Metanephros (tissue), 2 donors: ENCODE measurements at places on chromosomes 13 and 19. TPM values are rescaled to one million over a fixed set of nuclear protein-coding genes. Genes with fewer than 3 reads are reported as not detected.

The SLAIN1 gene
- total RNA-seq = 14.8 TPM

The FREM2 gene
- 69.3 TPM for total RNA-seq

The SLC10A2 gene
- total RNA-seq = 0.12 TPM

The CIRBP gene
- total RNA-seq = 748 TPM

The PSG7 gene
- not detected for total RNA-seq

The ZSCAN18 gene
- total RNA-seq = 144 TPM

The ERCC5 gene
- total RNA-seq = 68.4 TPM

The ZNF626 gene
- 17.6 TPM for total RNA-seq

The ZNF320 gene
- 40.1 TPM for total RNA-seq

The LRRC8E gene
- 2.7 TPM for total RNA-seq

The PRTN3 gene
- total RNA-seq = 93.5 TPM

The IFNL2 gene
- not detected for total RNA-seq

The GSX1 gene
- not detected for total RNA-seq

The PAF1 gene
- total RNA-seq = 30.4 TPM
